Upper lobe of right lung (tissue), 1 donor: ENCODE measurements at places on chromosomes 13 and 19. TPM values are rescaled to one million over a fixed set of nuclear protein-coding genes. Genes with fewer than 3 reads are reported as not detected.

DNA sequence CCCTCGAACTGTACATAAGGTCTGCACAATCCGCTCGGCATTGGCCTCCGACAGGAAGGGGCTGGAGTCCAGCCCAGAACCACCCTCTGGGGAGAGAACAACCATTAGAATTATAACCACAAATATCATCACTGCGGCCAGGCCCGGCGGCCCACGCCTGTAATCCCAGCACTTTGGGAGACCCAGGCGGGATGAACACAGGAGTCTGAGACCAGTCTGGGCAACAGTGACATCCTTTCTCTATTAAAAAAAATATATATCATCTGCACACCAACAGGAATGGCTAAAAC, 11.4 kb downstream of the COQ8B start:
- DNase-seq: no peak
- H3K4me1 ChIP-seq: no peaks in the 10 kb centered on the region
- no peaks in the 10 kb centered on the region for H3K27me3 ChIP-seq
- H3K4me3 ChIP-seq: no peak overlapping the region
- H3K36me3 ChIP-seq: peaks cover 92% of the 10 kb centered on the region

DNA sequence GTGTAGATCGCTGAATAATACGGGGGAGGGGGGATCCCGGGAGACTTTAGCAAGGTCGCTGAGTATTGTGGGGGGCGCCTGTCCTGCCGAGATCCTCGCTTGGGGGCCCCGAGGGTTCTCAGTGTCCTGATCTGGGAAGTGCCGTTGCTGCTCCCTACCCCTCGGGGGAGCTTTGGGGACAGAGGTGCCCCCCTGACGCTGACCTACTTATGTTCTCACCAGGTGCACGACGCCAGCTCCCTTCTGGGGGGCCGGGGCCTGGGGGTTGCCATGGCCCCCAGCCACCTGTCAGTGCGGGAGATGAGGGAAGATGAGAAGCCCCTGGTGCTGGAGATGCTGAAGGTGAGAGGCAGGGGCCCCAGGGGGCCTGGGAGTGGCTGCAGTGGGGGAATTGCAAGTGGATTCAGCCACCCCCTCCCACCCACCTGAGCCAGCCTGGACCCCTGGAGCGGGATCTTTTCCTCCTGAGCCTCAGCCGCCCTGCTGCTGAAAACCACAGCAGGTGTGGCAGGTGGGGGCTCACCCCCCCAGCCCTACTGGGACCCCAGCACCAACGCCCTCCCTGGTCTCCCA, 537 bp downstream of the NAT14 start:
- H3K36me3 ChIP-seq: peaks cover 5% of the 10 kb centered on the region
- no peaks in the 10 kb centered on the region for H3K27me3 ChIP-seq
- no peak for DNase-seq
- peaks cover 8% of the 10 kb centered on the region for H3K4me1 ChIP-seq

The TMEM221 gene
- not detected for total RNA-seq

The C1QTNF9B gene
- total RNA-seq: not detected

The CEACAM7 gene
- total RNA-seq: not detected

- no peak overlapping the region for H3K27ac ChIP-seq
- H3K27me3 ChIP-seq: peaks cover 7% of the 10 kb centered on the region
- H3K36me3 ChIP-seq: no peaks in the 10 kb centered on the region
Observed at GRCh38 chr19:30077851-30078355, 135.9 kb downstream of the URI1 start.

GRCh38 chr19:10102787-10103236, 334 bp upstream of the ANGPTL6 start:
- no peak for DNase-seq
- peak overlapping the region; percentile 17 for H3K27ac ChIP-seq
- no peak overlapping the region for H3K4me3 ChIP-seq
- H3K4me1 ChIP-seq: peaks cover 12% of the 10 kb centered on the region

GRCh38 chr13:40800559-40800958, 11.1 kb downstream of the SLC25A15 start:
- H3K4me3 ChIP-seq: no peak overlapping the region
- H3K27ac ChIP-seq: no peak overlapping the region
- H3K4me1 ChIP-seq: no peaks in the 10 kb centered on the region
- H3K27me3 ChIP-seq: no peaks in the 10 kb centered on the region

DNA sequence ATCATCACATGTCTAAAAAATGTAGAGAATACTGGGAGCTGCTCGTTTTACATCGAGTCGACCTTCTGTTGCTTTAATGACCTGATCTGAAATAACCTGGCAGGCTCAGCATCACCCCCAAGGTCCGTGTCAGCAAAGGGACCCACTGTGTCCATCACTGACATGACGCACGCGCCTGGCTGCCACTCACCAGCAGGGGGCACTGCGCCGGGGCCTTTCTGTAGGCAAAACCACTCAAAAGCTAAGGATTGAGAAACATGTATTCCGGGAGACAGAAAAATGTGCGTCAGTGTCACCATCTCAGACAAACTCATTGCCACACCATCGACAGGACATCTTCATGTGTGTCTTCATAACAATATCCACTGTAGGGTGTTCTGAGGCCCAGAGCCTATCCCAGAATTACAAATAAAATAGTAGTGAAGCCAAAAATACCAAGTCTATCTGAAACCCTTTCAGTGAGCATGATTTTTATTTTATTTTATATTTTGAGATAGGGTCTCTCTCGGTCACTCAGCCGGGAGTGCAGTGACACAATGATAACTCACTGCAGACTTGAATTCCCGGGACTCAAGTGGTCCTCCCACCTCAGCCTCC, 130.3 kb upstream of the LSM14A start:
- H3K27me3 ChIP-seq: no peaks in the 10 kb centered on the region
- H3K4me3 ChIP-seq: no peak overlapping the region
- DNase-seq: peak; percentile 89
- no peak overlapping the region for H3K27ac ChIP-seq
- H3K4me1 ChIP-seq: no peaks in the 10 kb centered on the region
- H3K36me3 ChIP-seq: no peaks in the 10 kb centered on the region

DNA sequence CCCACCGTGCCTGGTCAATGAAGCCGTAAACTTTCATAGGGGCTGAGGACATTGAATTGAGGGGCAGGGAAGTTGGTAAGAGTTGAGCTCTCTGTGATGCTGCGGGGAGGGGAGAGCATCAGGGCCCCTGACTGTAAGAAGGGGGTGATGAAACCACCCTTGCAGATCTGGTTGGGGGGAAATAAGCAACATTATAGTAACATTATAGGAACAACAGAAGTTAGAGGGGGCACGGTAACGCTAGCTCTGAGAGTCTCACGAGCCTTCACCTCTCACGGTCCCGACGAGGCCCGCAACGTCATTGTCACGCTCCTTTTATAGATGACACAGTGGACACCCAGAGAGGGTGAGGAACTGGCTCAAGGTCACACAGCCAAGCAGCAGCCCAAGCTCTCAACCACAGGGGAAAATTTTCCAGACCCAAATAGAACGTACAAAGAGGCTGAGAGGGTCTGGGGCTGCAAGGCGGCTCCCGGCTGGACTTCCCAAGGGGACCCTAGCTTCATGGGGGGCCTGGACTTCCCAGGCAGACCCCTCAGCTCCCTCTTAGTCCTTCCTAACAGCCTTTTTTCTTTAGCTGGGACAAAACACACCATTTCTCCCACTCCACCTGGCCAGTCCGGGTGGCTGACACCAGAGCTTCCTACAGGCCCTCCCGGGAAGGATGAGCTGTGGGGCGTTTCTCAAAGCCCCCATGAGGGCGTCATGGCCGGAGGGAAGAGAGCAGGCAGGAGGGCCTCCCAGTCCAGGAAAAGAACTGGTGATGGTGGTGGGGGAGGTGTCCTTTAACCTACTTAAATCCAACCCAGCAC, 4.1 kb downstream of the TLE5 start:
- no peak for DNase-seq
- no peaks in the 10 kb centered on the region for H3K27me3 ChIP-seq
- peak overlapping the region; percentile 14 for H3K4me3 ChIP-seq
- peaks cover 38% of the 10 kb centered on the region for H3K4me1 ChIP-seq

The KIR2DL4 gene
- 0.46 TPM for total RNA-seq

DNA sequence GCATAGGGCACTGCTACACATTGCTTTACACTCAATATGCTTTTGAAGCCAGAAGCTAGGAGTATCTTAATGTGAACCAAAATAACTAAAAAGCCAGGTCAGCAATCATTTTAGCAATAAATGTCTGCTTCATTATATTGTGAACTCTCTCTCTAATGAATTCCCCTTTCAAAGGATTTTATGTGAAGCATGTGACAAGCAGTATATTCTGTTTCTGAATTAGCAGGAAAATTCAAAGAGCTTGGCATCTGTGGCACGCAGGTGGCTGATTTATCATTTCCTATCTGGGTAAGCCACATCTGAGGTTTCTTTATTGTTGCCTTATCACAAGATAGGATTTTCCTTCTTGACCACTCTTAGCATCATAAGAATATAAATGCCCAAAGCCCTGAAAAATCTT, 56.8 kb upstream of the KLF12 start:
- no peaks in the 10 kb centered on the region for H3K27me3 ChIP-seq
- H3K4me1 ChIP-seq: no peaks in the 10 kb centered on the region
- no peak overlapping the region for H3K27ac ChIP-seq

The KISS1R gene
- total RNA-seq: not detected

- H3K36me3 ChIP-seq: no peaks in the 10 kb centered on the region
- no peaks in the 10 kb centered on the region for H3K27me3 ChIP-seq
- H3K4me1 ChIP-seq: no peaks in the 10 kb centered on the region
- no peak overlapping the region for H3K27ac ChIP-seq
- DNase-seq: no peak
Observed at GRCh38 chr19:38781058-38781457, 7.7 kb upstream of the LGALS7 start.

DNA sequence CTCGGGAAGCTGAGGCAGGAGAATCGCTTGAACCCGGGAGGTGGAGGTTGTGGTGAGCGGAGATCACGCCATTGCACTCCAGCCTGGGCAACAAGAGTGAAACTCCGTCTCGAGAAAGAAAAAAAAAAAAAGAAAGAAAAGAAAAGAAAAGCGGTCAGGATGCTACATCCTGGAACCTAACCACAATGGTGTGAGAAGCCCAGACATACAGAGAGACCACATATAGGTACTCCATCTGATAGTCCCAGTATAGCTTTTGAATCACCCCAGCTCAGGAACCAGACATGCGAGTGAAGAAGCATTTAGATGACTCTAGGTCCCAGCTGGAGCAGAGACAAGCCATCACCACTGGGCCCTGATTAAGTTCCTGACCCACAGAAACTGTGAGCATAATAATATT, 3.2 kb downstream of the IFNL1 start:
- no peak for DNase-seq
- no peaks in the 10 kb centered on the region for H3K36me3 ChIP-seq
- H3K4me1 ChIP-seq: no peaks in the 10 kb centered on the region
- no peak overlapping the region for H3K27ac ChIP-seq
- H3K4me3 ChIP-seq: no peak overlapping the region

DNA sequence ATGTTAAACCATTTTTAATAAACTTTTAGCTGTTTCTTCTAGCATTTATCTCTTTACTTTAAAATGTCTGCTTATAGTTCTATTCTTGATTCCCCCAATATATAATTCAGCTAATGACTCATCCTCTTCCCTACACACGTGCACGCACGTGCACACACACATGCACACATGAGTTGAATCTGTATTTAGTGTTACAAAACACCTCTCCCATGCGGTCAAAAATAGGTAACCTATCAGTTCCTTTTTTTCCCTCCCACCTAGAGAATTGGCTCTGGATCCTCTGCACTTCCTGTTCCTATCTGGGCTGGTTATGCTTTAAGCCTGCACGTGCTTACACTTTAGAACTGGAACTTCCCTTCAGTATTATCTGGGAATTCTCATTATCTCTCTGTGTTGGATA, 144.1 kb downstream of the PAN3 start:
- DNase-seq: no peak
- H3K27me3 ChIP-seq: no peaks in the 10 kb centered on the region
- no peak overlapping the region for H3K27ac ChIP-seq
